H1 (cell line): ENCODE measurements at places on chromosomes 3 and 15.

- peak; percentile 55 for DNase-seq
Measured at GRCh38 chr15:90482124-90483011, 47.4 kb upstream of the CRTC3 start.

DNA sequence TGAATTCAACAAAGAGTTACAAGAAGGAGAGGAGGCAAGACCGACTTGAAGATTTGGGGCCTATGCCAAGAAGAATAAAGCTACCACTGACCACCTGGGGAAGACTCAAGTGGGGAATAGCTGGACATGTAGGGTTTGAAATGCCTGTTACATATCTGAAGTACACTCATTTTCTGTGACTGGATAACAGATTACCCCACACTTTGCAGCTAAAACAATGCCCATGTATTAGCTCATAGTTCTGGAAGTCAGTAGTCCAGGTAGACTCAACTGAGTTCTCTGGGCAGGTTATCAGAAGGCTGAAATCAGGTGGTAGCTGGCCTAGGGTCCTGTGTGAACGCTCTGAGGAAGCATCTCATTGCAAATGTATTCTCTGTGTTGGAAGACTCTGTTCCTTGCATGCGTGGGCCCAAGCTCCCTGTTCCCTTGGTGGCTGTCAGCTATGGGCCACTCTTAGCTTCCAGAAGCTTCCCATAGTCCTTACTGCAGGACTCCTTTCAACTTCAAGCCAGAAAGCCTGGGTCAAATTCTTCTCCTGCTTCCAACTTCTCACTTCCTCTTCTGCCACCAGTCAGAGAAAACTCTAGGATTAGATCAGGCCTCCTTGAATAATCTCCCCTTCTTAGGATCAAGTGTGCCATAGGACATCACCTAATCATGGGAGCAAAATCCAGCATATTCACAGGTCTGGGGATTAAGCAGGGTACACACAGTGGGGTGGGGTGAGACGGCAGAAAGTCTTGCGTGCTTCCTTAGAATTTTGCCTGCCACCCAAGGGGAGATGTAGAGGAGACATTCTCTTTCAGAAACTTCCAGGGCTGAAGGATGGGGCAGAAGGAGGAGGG lies 187.8 kb downstream of the SHQ1 start:
- no peak for DNase-seq

DNA sequence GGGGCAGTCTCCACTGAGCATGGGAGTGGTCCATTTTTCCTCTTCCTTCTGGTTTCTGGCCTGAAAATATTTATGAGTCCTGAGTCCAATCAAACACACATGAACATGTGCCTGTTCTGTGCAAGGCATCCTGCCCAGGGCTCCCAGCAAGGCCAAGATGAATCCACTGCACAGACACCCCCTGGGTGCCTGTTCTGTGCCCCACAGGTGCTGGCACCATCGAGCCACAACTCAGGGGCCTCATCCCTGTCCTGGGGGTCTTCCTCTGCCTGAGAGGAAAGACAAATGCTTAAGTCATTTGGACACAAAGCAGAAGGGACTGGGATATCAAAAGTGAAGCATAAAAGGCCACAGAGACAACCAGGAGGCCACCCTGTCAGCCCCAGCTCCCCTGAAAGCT lies 87.4 kb upstream of the IQSEC1 start:
- DNase-seq = no peak

DNA sequence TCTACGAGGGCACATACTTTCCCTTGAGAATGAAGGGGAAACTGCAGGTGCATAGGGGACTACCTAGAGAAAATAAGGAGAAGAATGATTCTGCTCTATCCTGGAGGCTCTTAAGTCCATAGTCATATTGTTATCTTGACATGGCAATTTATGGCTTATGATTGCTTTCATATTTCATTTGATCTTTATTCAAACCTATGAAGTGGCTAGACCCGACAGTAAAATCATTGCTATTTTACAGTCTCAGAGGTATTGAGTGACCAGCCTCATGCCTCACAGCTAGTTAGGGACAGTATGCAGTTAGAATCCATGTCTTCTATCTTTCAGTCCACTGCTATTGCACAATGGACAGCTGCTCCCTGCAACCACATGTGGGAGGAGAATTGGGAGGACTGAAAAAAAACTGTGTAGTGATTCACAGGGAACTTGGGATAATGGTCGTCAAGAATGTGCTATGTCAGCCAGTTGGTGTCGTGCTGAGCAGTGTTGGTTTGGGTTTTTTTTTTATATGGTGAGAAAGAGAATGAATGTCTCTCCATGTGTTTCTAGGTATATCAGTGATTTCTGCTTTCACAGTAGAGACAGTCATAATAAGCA lies 63.2 kb upstream of the SPPL2A start:
- no peak for DNase-seq

- DNase-seq = no peak
Measured at GRCh38 chr3:11847607-11848006, 922 bp upstream of the TAMM41 start.

- DNase-seq = no peak
Measured at GRCh38 chr15:88002706-88003105, 253.8 kb downstream of the NTRK3 start.

DNA sequence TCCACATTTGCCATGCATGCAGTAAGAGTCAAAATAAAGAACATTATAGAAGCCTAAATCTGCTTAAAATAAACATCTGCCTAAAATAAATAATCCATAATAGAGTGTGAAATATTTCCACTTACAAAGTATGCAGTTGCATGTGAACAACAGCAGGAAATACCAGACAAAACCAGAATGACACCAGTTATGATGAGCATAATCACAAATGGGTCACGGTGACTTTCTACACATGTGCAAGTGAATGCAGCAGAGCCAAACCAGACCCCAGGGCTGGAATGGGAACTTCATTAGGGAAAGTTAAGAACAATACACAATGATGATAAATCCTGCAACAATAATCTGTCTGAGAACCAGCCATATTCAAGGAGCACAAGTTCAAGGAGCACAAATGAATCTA lies 615.5 kb downstream of the ROBO2 start:
- DNase-seq = no peak

- no peak for DNase-seq
Measured at GRCh38 chr3:10533737-10534023, 28.3 kb upstream of the ATP2B2 start.
